ENCODE measurements at places on chromosomes 7 and 10.

DNA sequence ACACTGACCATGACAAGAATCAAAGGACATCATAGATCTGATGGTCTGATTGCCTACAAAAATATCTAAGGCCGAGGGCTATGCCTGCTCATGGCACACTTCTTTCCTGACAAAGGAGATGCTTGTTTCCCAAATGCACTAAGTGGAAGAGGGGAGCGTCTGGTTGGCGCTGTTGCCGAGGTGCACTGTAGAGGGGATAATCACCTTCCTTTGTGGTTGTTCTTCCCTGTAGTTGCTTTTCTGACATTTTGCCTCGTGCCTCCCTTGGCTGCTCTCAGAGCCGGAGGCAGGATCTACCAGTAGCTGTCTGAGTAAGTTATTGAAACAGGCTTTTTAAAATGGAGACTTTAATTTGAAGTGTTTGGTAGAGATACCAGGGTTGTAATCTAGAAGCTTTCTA lies 352.0 kb downstream of the SORCS3 start:
- DNase-seq = no peak

DNA sequence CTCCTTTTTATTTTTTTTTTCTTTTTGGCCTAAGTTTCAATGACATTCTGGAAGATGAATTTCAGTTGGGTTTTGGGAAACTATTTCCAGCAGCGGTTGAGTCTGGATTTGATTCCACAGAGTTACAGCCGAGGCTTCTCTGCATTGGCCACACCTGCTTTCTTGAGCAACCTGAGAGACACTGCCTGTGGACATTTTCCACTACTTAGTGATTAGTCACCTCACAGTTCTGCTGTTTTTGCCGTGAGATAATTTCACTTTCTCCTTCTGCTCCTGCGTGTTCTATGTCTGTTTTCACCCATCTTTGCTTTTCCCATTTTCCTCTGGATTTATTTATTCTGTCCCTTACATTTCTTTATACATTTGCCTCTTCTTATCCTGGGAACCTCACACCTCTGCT lies 243.0 kb downstream of the BICC1 start:
- DNase-seq = peak; percentile 91

DNA sequence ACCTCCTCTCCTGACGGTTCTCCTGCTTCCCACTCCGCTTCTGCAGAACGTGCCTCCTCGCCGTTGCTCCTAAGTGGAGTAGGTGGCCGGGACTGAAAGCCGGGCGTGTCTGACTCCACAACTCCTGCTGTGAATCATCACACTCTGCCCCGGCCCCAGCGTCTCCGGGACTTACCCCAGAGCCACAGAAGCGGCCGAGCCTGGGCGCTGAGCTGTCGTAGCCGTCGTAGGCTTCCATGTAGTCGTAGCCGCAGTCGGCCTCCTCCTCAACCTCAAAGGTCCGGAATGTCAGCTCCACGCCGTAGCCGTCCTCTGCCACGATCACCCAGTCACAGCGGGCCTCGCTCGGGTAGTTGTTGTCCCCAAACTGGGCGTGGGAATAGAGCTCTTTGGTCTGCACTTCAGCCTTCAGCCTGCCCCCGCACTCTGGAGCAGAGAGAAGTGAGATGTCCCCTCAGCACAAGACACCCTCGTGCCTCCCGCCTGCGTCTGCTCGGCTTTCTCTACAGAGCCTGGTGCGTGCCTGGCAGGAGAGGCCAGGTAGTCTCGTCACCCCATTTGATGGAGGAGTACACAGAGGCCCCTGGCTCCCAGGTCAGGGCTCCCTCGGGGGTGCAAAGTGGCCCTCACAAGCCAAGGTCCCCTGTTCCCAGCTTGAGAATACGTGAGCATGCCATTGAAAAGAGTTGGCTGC lies 11.2 kb upstream of the OPALIN start:
- DNase-seq = no peak

DNA sequence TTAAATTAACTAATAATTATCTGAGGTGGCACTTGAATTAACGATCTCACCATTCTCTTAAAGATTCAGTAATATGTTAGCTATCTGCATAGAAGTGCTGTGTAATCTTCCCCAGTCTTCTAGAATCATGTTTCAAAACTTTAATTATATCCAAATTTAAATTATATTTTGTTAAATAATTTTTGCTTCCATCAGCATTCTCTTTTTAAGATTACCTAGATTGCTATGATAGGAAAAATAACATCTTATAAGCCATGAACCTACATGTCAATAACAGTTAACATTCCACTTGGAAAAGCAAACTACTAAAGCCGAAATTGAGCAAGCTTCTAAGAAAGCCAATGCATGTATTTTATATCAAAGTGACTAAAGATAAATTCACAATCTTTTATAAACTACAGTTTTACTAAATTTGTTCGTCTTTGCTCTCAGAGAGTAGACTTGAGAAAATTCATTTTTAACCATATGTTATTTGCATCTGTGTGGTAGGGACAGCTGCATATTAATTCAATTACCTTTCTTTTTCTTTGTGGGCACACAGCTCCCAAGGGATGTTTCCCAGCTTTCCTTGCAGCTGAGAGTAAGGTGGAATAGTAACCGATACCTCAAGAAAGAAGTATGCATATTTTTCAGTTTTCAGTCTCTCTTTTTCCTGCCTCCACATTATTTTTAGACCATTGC lies 105.4 kb upstream of the ABCB5 start:
- no peak for DNase-seq

DNA sequence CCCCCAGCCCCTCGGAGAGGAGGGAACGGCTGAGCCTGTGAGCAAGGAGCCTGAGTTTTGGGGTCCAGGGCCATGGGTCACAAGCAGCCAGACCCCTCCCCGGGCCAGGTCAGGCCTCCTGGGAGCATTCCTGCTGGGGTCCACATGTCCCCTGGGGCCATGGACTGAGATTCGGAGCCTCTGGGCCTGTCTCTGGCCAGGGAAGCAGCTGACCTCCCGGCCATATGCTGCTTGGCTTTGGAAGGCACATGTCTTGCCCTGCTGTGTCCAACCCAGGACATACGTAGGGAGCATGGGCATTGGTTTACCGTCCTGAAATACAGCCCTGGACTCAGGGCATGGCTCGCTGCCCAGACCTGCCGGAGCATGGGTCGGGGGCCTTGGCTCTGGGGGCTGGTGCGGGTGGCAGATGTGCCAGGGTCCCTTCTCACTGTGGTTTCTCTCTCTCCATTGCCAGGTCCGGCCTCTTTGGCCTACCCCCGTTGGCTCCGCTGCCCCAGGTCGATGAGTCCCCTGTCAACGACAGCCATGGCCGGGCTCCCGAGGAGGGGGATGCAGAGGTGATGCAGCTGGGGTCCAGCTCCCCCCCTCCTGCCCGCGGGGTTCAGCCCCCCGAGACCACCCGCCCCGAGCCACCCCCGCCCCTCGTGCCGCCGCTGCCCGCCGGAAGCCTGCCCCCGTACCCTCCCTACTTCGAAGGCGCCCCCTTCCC lies 7.3 kb downstream of the PWWP2B start:
- no peak for DNase-seq

DNA sequence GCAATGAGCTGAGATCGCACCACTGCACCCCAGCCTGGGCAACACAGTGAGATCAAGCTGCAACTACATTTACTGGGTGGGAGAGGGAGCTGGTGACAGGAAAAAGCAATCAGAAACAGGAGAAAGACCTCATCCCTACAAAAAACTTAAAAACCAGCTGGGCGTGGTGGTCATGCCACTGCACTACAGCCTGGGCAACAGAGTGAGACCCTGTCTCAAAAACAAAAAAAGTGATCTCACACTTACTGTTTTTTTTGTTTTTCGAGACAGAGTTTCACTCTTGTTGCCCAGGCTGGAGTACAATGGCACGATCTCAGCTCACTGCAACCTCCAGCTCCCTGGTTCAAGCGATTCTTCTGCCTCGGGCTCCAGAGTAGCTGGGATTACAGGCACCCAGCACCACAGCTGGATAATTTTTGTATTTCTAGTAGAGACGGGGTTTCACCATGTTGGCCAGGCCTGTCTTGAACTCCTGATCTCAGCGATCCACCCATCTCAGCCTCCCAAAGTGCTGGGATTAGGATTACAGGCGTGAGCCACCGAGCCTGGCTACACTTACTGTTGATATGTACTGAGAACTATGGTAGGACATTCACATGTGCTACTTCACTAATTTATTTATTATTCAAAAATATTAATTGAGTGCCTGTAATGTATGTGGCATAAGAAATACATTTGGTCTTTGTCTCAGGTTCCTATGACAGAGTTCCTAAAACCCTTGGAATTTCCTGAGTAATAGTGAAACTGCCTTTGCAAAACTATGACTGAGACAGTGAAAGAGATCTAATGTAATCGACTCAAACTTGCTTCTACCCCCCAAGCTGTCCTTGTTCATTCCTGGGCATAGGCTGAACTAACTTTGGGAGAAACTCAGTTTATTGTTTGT lies 27.7 kb upstream of the NRBF2 start:
- DNase-seq = peak; percentile 55

- DNase-seq = no peak
These were observed 228.1 kb downstream of the WDR11 start for GRCh38 chr10:121079226-121079625.

- no peak for DNase-seq
These were observed 11.5 kb downstream of the ADCY1 start for GRCh38 chr7:45585628-45586027.

- DNase-seq = no peak
These were observed 1.9 kb downstream of the TBXAS1 start for GRCh38 chr7:139830782-139831501.

DNA sequence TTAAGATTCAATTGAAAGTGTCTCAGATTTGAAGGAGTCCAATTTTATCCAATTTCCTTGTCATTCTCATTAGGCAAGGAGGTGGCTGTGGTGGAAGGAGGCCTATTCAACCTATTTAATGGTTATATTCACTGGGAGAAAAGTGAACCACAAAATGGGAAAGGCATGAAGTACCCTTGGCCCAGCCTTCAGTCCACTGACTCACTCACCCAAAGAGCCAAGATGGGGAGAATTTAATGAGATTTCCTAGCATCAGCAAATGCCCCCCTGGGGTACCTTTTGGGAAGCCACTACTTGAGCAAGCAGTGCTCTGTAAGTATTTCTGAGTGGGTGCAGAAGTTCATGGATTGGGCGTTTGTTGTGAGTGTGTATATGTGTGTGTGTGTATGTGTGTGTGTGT lies 144.1 kb downstream of the NRP1 start:
- no peak for DNase-seq

- no peak for DNase-seq
These were observed 24.1 kb upstream of the TNS3 start for GRCh38 chr7:47605816-47606575.

DNA sequence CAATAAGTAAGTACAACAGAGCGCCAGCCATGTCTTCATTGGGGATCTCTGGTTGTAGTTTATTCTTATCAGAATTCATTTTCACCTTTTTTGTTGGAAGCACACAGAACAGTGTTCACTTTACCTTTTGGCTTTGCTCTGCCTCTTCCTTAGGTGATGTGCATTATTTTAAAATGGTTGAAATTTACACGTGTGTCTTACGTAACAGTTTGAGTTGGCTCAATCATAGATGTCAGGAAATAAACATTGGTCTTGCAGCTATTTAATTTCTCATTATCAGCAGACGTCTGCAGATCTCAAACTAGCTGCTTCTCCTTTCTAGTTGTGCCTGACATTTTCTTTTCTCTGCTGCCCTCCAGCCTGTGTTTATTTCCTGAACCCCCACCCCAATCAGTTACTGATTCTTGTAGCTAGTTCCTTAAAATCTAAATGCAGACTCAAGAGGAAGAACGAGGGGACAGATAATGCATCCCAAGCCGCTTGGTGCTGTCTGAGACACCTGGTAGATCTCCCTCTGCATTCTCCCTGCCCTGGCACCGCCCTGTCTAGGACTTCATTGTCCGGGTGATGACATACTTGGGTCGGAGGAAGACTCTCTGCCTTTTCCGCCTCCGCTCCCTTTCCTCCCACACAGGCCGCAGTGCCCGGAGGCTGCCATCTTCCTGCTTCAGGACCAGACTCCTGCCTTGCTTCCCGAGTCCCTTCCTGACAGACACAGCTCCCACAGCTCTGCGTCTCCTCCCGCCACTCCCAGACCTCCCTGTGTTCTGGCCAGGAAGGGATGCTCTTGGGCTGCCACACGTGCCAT lies 108.2 kb downstream of the ANKRD61 start:
- DNase-seq = no peak

GRCh38 chr7:127979728-127980126 lies 51.5 kb downstream of the LRRC4 start:
- peak; percentile 31 for DNase-seq

DNA sequence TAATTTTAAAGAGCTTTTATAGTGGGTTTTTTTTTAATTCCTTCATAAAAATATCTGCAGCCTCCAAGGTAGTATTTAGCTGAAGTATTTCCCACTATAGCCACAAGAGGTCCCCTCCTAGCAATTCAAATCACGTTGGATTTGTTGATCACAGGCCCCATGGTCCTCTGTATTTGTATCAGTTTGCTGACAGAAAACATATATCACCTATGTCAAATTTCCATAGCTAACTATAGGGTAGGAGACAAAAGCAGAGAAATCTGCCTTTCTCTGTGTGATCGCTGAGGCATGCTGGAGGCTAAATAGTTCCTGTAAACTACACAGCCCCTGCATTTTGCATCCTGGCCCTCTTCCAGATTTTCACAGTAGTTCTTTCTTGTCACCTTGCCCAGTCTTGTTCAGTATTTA lies 1.7 kb upstream of the CTNNA3 start:
- DNase-seq = peak; percentile 82

DNA sequence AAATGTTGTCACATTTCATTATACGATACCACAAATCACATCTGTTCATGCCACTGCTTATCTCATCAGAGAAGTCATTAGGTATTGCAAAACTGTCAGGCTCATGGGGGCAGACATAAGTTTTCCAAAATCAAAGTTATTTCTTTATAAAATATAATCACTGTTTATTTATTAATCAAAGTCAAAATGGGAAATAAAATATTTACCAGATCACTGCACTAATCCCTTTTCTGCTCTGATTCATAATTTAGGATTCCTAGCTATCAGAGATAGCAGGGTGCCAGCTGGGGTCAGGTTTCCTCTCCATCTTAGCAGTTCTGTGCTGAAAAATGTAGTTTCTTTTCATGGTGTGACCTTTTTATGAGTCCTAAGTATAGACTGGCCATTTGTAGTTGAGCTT lies 117.7 kb upstream of the LANCL2 start:
- peak; percentile 48 for DNase-seq

DNA sequence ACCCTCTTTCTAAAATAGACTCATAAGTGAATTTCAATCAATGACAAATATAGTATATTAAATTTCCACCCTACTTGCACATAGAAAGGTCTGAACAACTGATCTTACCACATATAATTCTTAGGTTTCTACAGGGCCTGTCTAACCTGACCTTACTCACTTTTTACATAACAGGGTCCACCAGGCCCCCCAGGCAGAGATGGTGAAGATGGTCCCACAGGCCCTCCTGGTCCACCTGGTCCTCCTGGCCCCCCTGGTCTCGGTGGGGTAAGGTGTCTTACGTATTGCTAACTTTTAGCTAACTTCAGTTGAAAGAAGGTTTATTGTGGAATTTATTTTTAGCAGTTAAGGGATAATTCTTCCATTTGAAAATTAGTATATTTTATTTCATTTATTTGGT lies 5.3 kb downstream of the COL1A2 start:
- peak; percentile 49 for DNase-seq

DNA sequence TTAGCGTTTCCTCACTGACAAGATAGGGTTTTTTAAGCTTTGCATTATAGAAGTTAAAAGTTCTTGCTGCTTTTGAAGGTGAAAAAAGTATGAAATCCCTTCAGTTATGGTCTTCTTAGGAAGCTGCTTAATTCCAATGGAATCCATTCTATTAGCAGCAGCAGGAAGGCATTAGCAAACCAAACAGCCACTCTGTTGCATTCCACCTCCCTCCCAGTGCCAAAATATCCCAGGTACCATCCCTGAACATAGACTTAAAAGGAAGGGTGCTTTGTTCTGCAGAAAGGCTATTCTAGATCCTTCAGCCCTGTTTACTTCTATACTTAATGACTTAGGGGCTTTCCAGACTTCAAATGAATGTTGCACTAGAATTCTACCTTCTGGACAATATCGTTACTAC lies 23.8 kb downstream of the ENO4 start:
- no peak for DNase-seq

Data from choroid plexus epithelial cell (primary cell).